Activated T-helper 1 cell treated with Interleukin-2 at 50 U/mL for 16 hours (primary cell): ENCODE measurements at places on chromosomes 3 and 15.

- DNase-seq: no peak
Measured at GRCh38 chr15:23994273-23994672, 307.2 kb upstream of the NDN start.

- DNase-seq: no peak
Measured at GRCh38 chr3:139127101-139127500, 82.4 kb upstream of the PRR23C start.

DNA sequence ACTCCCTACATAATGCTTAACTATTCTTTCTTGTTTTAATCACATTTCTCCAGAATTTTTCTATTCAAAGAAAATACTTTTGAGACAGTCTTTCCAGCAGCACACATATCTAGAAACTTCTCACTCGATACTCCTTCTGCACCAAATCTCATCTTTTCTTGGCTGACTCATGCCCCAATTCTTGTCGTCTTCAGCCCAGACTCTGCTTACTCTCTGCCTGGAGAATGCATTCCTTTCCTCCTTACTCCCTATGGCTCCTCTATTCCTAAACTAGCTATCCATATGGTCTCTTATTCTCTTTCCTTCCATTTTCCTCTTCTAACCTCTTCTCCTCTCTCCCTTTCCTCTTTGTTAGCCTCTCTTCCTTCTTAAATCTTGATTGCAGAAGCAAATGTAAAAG lies 158.7 kb downstream of the GBE1 start:
- DNase-seq: no peak

DNA sequence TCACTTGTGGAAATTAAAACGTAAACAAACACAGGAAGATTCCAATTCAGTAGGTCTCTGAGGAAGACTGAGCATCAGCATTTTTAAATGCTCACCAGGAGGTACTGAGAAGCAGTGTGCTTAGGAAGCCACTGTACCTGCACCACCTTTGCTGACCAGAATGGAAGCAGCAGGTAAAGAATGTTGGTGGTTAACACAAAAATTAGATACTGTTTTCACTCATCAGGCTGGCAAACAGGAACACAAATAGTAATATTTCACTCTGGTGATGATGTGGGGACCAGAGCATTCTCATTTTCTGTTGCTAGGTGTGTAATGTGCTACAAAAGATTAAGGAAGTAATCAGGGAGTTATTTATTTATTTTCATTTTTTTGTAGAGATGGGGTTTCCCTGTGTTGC lies 29.9 kb upstream of the GHSR start:
- DNase-seq: no peak

DNA sequence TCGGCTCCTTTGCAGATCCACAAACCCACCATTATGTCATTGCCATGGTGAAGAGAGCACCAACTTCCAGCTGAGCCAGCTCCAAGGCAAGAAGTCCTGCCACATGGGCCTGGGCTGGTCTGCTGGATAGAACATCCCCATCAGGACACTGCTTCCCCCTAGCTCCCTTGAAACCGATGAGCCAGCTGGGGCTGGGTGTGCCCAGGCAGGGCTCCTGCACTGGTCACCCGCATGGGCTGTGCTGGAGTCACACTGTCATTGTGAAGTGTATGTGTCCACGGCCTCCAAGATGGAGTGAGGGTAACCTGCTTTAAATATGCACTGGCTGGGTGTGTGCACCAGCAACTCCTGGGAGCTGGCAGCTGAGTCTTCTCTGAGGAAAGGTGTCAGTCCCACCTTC lies 31.0 kb upstream of the TOPBP1 start:
- no peak for DNase-seq

DNA sequence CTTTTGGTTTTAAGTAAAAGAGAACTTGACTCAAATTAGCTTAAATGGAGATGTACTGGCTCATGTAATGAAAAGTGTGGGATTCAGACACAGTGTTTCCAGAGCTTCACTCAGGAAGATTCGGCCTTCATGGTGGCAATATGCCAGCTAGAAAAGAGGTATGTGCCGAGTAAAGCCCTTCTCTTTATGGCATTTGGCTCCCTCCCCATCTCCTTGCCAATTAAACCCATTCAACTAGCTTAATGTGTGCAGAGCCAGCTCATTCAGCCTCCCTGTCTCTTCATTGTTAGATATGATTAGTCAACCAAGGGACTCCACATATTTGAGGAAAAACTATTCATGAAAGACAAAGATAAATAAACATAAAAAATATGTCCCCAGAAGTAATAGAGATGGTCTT lies 15.0 kb upstream of the TRANK1 start:
- DNase-seq: no peak

- no peak for DNase-seq
Measured at GRCh38 chr3:74693251-74693650, 78.8 kb upstream of the CNTN3 start.

GRCh38 chr15:78411061-78411460 lies 27.0 kb upstream of the IREB2 start:
- no peak for DNase-seq

- DNase-seq: no peak
Measured at GRCh38 chr15:41848631-41849030, 10.0 kb downstream of the PLA2G4B start.

- no peak for DNase-seq
Measured at GRCh38 chr15:81038975-81039607, 38.4 kb downstream of the TLNRD1 start.

DNA sequence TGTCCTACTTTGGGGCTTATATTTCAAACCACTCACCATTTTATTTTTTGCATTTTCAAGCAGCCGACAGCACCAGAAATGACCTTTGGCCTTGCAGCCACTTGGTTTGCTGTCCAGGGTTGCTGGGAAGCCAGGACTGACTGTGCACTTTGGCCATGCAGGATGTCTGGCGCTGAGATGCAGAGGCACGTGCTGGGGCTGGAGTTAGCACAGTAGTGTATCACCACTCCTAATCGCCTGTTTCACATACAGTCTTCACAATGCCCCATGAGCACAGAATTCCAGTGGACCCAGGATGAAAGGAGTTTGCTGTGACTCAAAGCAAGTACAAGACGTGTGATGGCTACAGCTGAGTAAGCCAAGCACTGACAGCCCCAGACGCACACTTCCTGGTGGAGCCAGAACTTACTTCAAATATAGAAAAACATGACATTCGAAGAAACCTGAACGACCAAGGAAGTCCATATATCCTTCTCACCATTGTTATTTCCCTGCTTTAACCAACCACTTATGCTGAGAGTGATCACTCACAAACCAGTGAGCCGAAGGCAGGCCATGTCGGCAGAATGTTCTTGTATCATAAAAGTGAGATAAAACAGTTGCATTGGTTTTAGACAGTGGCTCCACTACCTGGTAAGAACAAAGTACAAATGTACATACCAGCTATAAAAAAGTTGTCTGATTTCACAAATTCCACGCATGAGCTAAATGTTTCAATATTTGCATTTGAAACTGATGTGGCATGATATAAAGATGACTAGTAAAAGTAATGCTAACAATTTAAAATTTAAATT lies 16.0 kb downstream of the OCA2 start:
- DNase-seq: no peak

DNA sequence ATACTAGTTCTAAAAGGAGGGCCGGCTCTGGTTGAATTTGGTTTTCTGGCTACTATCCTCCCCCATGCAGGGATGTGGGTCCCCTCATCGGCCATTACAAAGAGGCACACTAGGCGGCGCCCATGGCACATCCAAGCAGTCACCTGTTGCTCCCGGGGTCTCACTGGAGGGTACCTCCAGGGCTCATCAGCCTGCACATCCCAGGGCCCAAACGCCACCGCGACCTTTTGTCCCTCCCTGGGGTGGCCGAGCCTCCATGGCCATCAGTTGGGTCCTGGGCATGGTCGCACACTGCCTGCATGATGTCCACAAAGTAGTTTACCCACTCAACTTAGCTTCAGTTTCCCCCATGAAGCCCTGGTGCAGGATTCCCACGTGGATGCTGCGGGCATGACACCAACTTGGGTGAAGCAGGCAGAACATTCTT lies 28.3 kb downstream of the IDH3A start:
- no peak for DNase-seq
